ENCODE measurements at places on chromosomes 2 and 18. TPM values are rescaled to one million over a fixed set of nuclear protein-coding genes. Genes with fewer than 3 reads are reported as not detected.

GREB1 gene
- 0.57 TPM for total RNA-seq

PHLPP1 gene
- total RNA-seq, result 8.5 TPM

DNER gene
- 3.5 TPM for total RNA-seq

REG3A gene
- total RNA-seq, result not detected

ERMN gene
- total RNA-seq, result 0.06 TPM

CHRND gene
- 7.1 TPM for total RNA-seq

NCK2 gene
- 23.0 TPM for total RNA-seq

FN1 gene
- total RNA-seq, result 3,000 TPM

RUFY4 gene
- total RNA-seq, result not detected

TGIF1 gene
- 114 TPM for total RNA-seq

PSMA8 gene
- not detected for total RNA-seq

FBXO48 gene
- total RNA-seq, result 0.64 TPM

UGT1A4 gene
- not detected for total RNA-seq

ENOSF1 gene
- total RNA-seq, result 25.8 TPM

OSBPL6 gene
- 18.1 TPM for total RNA-seq

LCT gene
- not detected for total RNA-seq

HSPE1 gene
- 212 TPM for total RNA-seq

SNTG2 gene
- total RNA-seq, result not detected

LBX2 gene
- 1.2 TPM for total RNA-seq

HRH4 gene
- not detected for total RNA-seq

GALNT13 gene
- total RNA-seq, result 0.75 TPM

TCF23 gene
- not detected for total RNA-seq

PDCD1 gene
- total RNA-seq, result not detected

IMPACT gene
- total RNA-seq, result 38.8 TPM

ACTG2 gene
- total RNA-seq, result 2.3 TPM

CCDC138 gene
- 8.0 TPM for total RNA-seq

KLF11 gene
- total RNA-seq, result 3.3 TPM

RIT2 gene
- total RNA-seq, result not detected

RGPD8 gene
- 4.1 TPM for total RNA-seq

AGXT gene
- total RNA-seq, result not detected

LYPD1 gene
- total RNA-seq, result not detected

OTOS gene
- total RNA-seq, result not detected

CCDC141 gene
- 3.7 TPM for total RNA-seq

KCNG2 gene
- total RNA-seq, result 0.13 TPM

DLGAP1 gene
- 0.06 TPM for total RNA-seq

ALPI gene
- not detected for total RNA-seq

PTRHD1 gene
- total RNA-seq, result 15.1 TPM

ANKRD44 gene
- 4.0 TPM for total RNA-seq

MEIS1 gene
- total RNA-seq, result 3.3 TPM

WDR7 gene
- total RNA-seq, result 11.9 TPM

TSGA10 gene
- total RNA-seq, result 1.5 TPM

SIX2 gene
- total RNA-seq, result 55.6 TPM

LPIN1 gene
- 15.7 TPM for total RNA-seq

TSPYL6 gene
- total RNA-seq, result not detected

FAM237A gene
- not detected for total RNA-seq

CNTNAP5 gene
- total RNA-seq, result not detected

MC4R gene
- total RNA-seq, result not detected

CHAC2 gene
- total RNA-seq, result 20.1 TPM

DCDC2C gene
- total RNA-seq, result not detected

MROH2A gene
- not detected for total RNA-seq

PRKCE gene
- total RNA-seq, result 5.8 TPM

SFTPB gene
- total RNA-seq, result not detected

MAP3K20 gene
- total RNA-seq, result 31.7 TPM

PIKFYVE gene
- 17.2 TPM for total RNA-seq

RBM43 gene
- 3.0 TPM for total RNA-seq

PROC gene
- not detected for total RNA-seq

Data from LHCN-M2 (cell line).